ENCODE measurements at places on chromosomes 11 and 22. TPM values are rescaled to one million over a fixed set of nuclear protein-coding genes. Genes with fewer than 3 reads are reported as not detected.

- H3K27me3 ChIP-seq: no peaks in the 10 kb centered on the region
- no peak overlapping the region for H3K27ac ChIP-seq
- DNase-seq: no peak
- H3K4me3 ChIP-seq: peak overlapping the region; percentile 90
- peaks cover 2% of the 10 kb centered on the region for H3K36me3 ChIP-seq
- H3K4me1 ChIP-seq: peaks cover 11% of the 10 kb centered on the region
These were observed 1.5 kb downstream of the SLC2A11 start for GRCh38 chr22:23859201-23859600.

GRCh38 chr22:19429950-19430889, 1.3 kb downstream of the HIRA start:
- H3K4me3 ChIP-seq: peak overlapping the region; percentile 91
- peaks cover 50% of the 10 kb centered on the region for H3K4me1 ChIP-seq
- peaks cover 44% of the 10 kb centered on the region for H3K36me3 ChIP-seq
- peak overlapping the region; percentile 90 for H3K27ac ChIP-seq
- DNase-seq: peak; percentile 65
- no peaks in the 10 kb centered on the region for H3K27me3 ChIP-seq

GRCh38 chr11:22930816-22931594, 70.7 kb upstream of the CCDC179 start:
- peaks cover 5% of the 10 kb centered on the region for H3K4me1 ChIP-seq
- H3K27me3 ChIP-seq: no peaks in the 10 kb centered on the region
- no peak overlapping the region for H3K4me3 ChIP-seq
- no peak overlapping the region for H3K27ac ChIP-seq

- H3K4me1 ChIP-seq: no peaks in the 10 kb centered on the region
- H3K4me3 ChIP-seq: no peak overlapping the region
- H3K27ac ChIP-seq: no peak overlapping the region
- peaks cover 1% of the 10 kb centered on the region for H3K27me3 ChIP-seq
These were observed 101.4 kb downstream of the PARVA start for GRCh38 chr11:12478743-12479142.

- H3K36me3 ChIP-seq: peaks cover 12% of the 10 kb centered on the region
- no peak overlapping the region for H3K27ac ChIP-seq
- no peaks in the 10 kb centered on the region for H3K27me3 ChIP-seq
- DNase-seq: no peak
These were observed 46.4 kb downstream of the HIPK3 start for GRCh38 chr11:33303541-33303940.

- peak within 1 kb of the TSS; percentile 95 for H3K4me3 ChIP-seq
- H3K36me3 ChIP-seq: peaks cover 3% of the 10 kb centered on the region
- peak; percentile 94 for DNase-seq
These were observed at the start of gene ACP2 for GRCh38 chr11:47248664-47249377. Gene ACP2, minus strand, starts transcription at chr11:47248814. Its CDS starts 25 bp downstream, at chr11:47248789.

DNA sequence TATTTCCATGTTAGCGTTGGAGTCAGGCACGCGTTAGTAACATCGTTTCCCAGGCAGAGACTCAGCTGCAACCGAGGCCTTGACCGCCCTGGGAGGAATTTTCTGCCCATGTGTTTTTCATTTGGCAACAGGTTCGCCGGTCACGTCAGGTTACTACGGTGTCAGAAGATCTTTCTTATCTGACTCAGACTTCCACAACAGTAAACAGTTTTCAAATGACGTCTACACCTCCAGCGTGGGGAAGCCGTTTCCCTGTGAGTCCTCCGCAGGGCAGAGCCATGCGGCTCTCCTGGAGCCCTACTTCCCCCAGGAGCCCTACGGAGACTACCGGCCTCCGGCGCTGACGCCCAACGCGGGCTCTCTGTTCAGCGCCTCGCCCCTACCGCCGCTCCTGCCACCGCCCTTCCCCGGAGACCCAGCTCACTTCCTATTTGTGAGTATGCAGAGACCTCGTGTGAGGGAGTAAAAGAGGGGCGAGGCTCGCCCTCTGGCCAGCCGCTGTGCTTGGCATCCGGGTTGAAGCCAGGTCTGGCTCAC, 14.3 kb upstream of the POU2AF3 start:
- H3K36me3 ChIP-seq: no peaks in the 10 kb centered on the region
- DNase-seq: no peak
- H3K27ac ChIP-seq: no peak overlapping the region
- H3K4me3 ChIP-seq: no peak overlapping the region
- no peaks in the 10 kb centered on the region for H3K4me1 ChIP-seq
- no peaks in the 10 kb centered on the region for H3K27me3 ChIP-seq

DNA sequence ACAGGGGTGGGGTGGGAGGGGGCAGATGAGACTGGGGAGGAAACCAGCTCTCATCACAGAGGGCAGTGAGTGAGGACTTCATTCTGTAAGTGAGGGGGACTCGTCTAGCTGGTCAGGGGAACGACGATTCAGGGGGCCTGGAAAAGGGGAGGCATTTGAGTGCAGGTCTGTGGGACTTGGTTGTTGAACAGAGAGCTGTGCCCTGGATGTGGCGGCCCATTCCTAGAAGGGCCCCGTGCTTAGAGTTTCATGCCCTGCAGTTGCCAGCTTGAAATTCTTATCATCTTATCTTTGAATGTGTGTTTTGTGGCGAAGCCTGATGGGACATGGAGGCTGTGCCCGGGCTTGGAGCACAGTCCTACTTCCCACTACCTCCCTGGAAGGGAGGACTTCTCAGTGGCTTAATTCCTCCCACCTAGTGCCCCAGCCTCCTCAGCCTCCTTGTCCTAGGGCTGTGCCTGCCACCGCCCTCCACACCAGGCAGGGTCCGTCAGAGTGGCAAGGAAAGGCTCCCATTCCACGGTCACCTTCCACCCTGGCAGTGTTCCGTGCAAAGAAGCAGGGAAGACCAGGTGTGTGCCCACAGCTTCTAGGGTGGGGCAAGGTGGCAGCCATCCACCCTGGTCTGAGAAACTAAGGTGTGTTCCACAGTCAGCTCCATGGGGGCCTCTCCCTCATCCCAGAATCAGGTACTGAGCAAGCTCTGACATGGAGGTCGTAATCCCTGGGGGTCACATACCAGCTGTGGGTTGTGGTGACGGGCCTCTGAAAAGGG, 59.7 kb upstream of the LMO1 start:
- no peaks in the 10 kb centered on the region for H3K4me1 ChIP-seq
- no peak for DNase-seq
- H3K36me3 ChIP-seq: no peaks in the 10 kb centered on the region
- no peak overlapping the region for H3K27ac ChIP-seq
- H3K27me3 ChIP-seq: peaks cover 4% of the 10 kb centered on the region

DNA sequence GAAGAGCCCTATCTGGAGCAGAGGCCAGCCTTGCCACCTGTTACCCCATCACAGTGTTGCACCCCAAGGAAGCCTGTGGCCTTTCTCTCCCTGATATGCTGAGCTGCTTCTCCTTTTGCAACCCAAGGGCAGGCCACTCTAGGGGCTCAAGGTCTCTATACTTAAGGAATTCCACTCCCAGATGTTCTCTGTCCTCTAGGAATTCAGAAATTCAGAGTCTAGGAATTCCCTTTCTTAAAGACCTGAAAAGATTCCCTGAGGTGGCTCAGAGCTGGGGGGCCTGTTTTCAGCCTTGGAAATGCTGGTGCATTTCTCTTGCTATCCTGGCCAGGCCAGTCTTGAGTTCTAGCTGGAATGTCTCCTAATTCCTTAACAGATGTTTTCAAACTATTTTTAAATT, 68.0 kb upstream of the OLFML1 start:
- peaks cover 18% of the 10 kb centered on the region for H3K27me3 ChIP-seq
- peaks cover 2% of the 10 kb centered on the region for H3K4me1 ChIP-seq
- H3K27ac ChIP-seq: no peak overlapping the region
- H3K36me3 ChIP-seq: no peaks in the 10 kb centered on the region

DNA sequence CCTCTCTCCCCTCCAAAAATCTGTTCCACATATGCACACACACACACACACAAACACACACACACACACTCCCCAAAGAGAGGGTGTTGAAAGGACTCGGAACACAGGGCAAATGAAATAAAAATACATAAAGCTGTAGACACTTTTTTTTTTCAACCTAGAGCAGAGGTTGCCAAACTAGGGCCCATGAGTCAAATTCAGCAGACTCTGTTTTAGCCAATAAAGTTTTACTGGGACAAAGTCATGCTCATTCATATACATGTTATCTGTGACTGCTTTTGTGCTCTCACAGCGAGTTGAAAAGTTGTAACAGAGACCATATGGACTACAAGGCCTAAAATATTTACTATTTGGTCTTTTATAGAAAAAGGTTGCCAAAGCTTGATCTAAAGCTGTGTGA, 8.9 kb downstream of the IMMP1L start:
- no peak overlapping the region for H3K27ac ChIP-seq
- peaks cover 14% of the 10 kb centered on the region for H3K4me1 ChIP-seq
- H3K36me3 ChIP-seq: peaks cover 31% of the 10 kb centered on the region
- no peak for DNase-seq
- no peak overlapping the region for H3K4me3 ChIP-seq
- no peaks in the 10 kb centered on the region for H3K27me3 ChIP-seq

DNA sequence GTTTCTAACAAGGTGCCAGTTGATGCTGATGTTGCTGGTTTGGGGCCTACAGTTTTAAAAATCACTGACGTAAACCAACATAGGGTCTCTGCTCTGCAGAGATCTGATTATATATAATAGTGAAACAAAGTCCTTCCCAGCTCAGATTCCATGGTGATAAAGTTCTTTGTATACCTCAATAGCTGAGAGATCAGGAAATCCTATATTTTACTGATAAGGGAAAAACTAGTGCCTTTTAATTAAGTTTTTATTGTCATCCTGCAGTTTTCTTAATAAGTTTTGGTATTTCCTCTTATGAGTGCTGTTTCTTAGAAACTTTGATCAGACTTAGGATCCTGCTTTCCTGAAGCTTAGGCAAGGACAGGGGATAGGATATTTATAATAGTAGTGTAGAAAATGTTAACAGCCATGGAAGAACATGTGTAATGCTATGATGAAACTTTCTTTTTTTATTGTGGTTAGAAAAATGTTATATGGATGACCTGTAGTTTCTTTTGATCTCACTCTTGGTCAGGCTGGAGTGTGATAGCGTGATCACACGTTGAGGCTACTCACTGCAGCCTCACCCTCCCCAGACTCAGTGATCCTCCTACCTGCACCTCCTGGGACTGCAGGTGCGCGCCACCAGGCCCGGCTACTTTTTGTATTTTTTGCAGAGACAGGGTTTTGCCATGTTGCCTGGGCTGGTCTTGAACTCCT, 14.1 kb downstream of the CAPRIN1 start:
- H3K4me1 ChIP-seq: peaks cover 60% of the 10 kb centered on the region
- DNase-seq: peak; percentile 39

DNA sequence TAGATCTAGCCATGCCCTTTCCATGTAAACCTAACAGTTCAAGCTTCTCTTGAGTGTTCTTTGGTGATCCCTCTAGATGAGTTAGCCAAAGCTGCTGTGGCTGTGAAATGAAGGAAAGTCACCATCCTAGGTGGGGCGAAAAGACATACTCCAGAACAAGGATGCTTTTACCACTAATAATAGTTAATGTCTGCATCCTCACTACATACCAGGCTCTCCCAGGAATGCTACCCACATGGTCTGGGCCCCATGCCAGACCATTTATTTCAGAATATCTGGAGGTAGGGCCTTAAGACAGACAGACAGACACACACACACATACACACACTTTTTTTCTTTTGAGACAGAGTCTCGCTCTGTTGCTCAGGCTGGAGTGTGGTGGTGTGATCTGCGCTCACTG, 14.7 kb downstream of the ABTB2 start:
- no peaks in the 10 kb centered on the region for H3K4me1 ChIP-seq
- H3K27me3 ChIP-seq: no peaks in the 10 kb centered on the region
- H3K4me3 ChIP-seq: no peak overlapping the region
- H3K36me3 ChIP-seq: no peaks in the 10 kb centered on the region

GRCh38 chr11:44008698-44009097, 39.1 kb upstream of the ACCSL start:
- no peaks in the 10 kb centered on the region for H3K27me3 ChIP-seq
- H3K27ac ChIP-seq: no peak overlapping the region
- H3K36me3 ChIP-seq: no peaks in the 10 kb centered on the region
- no peak overlapping the region for H3K4me3 ChIP-seq

DNA sequence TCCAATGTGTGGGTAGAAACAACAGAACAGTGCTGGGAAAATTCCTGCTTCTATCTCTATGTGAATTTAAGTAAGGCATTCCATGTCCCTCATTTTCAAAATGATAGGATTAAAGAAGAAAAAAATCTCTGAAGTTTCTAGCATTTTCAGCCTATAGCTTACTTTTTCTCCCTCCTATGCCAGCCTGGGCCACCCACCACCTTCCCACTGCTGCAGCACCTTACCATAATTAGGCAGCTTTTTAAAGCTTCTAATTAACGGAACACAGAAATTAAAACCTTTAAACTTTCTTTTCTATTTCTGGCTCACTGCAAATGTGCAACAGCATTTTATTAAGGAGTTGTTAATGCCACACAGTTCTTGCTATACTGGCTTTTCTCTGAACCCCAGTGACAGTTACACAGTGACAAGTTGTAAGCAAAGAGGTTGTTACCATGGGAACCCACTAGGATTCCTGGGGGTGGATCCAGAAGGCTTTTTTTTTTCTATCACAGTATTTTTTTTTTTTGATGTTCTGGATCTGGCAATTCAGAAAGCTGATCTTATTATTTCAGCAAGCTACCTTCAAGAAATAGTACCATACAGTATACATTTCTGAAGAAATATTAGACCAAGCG, 20.2 kb downstream of the CELF1 start:
- peaks cover 14% of the 10 kb centered on the region for H3K36me3 ChIP-seq
- no peak overlapping the region for H3K4me3 ChIP-seq
- peak overlapping the region; percentile 55 for H3K27ac ChIP-seq
- H3K27me3 ChIP-seq: no peaks in the 10 kb centered on the region
- no peak for DNase-seq

- peaks cover 2% of the 10 kb centered on the region for H3K27me3 ChIP-seq
- no peaks in the 10 kb centered on the region for H3K36me3 ChIP-seq
These were observed 95.3 kb downstream of the DBX1 start for GRCh38 chr11:20064961-20065405.

- H3K4me1 ChIP-seq: peaks cover 3% of the 10 kb centered on the region
- H3K27ac ChIP-seq: no peak overlapping the region
- peaks cover 1% of the 10 kb centered on the region for H3K36me3 ChIP-seq
- no peak for DNase-seq
- peaks cover 4% of the 10 kb centered on the region for H3K27me3 ChIP-seq
These were observed 63.4 kb downstream of the NAT10 start for GRCh38 chr11:34168642-34169420.

DNA sequence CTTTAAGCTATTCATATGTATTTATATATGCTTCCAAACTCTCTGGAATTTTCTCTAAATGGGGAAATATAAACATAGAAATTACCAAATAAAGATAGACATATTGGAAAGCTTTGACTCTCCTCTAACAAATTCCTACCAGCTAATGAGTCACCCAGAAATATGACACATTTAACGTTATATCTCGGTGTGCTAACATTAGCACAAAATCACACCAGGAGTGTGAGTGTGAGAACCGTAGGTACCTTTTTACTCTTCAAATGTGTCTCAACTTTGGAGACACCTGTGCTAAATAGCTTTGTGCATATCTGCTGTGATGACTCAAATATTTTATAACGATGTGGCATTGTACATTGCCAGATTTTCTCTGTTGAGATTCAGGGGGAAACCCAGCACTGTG, 714.4 kb downstream of the METTL15 start:
- DNase-seq: no peak
- H3K4me1 ChIP-seq: no peaks in the 10 kb centered on the region
- no peaks in the 10 kb centered on the region for H3K27me3 ChIP-seq
- H3K4me3 ChIP-seq: no peak overlapping the region

Gene PARVA
- not detected for total RNA-seq

Gene FOLR1
- total RNA-seq: not detected

Gene STK33
- 3.6 TPM for total RNA-seq

Gene HEPACAM
- 0.11 TPM for total RNA-seq

Gene TESMIN
- 4.9 TPM for total RNA-seq

Gene UBQLN3
- total RNA-seq: not detected

Gene KCNJ1
- not detected for total RNA-seq

Gene OR8D1
- total RNA-seq: not detected

Gene CECR2
- 0.11 TPM for total RNA-seq

Gene MYO7A
- 0.09 TPM for total RNA-seq

Gene SLC6A5
- total RNA-seq: not detected

Gene AQP11
- 0.47 TPM for total RNA-seq

Gene FAU
- 1,112 TPM for total RNA-seq

Gene CALCA
- total RNA-seq: not detected

Gene KRTAP5-5
- total RNA-seq: not detected
